T-cell (primary cell): ENCODE measurements at places on chromosomes 2 and 18.

- no peak for DNase-seq
- H3K4me3 ChIP-seq = no peak overlapping the region
- no peaks in the 10 kb centered on the region for H3K36me3 ChIP-seq
- no peaks in the 10 kb centered on the region for H3K27me3 ChIP-seq
These were observed 104.3 kb downstream of the CSRNP3 start for GRCh38 chr2:165573534-165574461.

GRCh38 chr2:239554766-239555570, 154.1 kb upstream of the HDAC4 start:
- H3K27ac ChIP-seq = no peak overlapping the region
- H3K27me3 ChIP-seq = no peaks in the 10 kb centered on the region
- no peak for DNase-seq
- H3K36me3 ChIP-seq = no peaks in the 10 kb centered on the region
- no peaks in the 10 kb centered on the region for H3K4me1 ChIP-seq

DNA sequence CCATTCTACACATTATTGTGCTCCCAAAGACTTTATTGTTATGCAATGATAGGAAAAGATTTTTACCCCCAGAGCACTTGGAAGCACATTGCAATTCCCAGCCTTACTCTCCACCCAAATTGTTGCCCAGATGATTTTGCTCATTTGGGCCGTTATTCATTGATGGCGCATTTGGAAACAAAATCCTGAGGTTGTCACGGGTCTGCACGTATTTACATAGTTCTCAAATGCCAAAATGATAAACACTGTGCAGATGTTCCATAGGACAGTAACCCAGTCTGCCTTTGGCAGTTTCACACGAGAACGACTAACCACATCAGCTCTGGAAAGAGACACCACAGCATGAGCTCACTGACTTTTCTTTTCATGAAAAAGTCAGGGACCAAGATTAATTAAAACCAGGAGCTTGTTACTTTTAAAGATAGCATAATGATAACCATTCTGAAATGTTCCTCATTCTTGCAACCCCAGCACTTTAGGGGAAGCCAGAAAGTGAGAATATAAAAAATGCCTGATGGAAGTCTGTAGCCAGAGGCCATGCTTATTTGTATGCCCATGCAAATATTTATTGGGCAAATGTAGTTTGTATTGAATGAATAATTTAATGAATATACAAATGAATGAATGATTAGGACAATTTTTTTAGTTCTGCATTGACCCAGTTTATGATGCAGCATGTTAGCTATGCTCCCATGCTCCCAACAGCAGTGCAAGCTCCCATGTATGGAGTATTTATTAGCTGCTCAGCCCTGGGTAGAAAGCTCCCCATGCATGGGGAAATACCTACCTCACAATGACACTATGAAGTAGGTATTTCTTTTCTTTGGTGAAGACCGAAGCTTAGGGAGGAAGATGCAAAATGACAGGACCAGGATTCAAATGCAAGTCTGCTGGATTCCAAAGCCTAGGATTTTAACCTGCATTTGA, 84.6 kb downstream of the MAIP1 start:
- H3K27ac ChIP-seq = no peak overlapping the region
- no peaks in the 10 kb centered on the region for H3K27me3 ChIP-seq
- DNase-seq = no peak

GRCh38 chr2:120432976-120433815, 87.3 kb downstream of the INHBB start:
- no peaks in the 10 kb centered on the region for H3K27me3 ChIP-seq
- no peak for DNase-seq
- no peaks in the 10 kb centered on the region for H3K36me3 ChIP-seq
- no peak overlapping the region for H3K4me3 ChIP-seq
- no peaks in the 10 kb centered on the region for H3K4me1 ChIP-seq

DNA sequence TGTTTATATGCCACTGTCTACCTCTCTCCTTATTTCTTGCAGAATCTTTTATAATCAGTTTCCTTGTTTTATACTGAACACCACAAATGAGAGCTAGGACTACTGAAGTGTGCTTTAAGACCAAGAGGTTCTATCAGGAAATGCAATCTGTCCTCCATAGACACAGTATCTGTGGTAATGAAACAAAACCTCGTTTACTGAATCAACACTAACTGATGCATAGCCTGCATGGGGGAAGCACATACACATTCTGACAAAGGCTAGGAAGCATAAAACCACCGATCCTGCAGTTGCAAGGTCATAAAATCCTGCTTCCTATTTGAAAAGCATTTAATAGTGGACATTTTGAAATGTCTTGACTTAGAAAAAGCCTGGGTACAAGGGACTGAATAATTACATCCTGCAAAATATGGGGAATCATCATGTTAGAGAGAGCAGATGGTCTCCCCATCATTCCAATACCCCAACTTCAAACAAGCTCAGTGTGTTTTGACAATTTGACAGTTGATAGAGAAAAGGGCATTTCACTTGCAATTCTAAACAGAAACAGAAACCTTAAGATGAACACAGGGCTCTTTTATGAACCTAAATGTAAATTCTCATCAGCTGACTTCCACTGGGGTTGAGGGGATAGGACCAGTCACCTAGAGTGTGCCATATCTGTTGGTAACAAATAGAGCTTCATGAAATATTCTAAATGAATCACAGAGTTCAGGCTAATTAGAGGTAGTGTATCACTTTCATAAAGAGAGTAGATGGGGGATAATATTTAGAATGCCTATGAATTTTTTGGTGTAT, 1845.6 kb upstream of the PIK3C3 start:
- DNase-seq = no peak
- H3K4me3 ChIP-seq = no peak overlapping the region
- H3K27me3 ChIP-seq = no peaks in the 10 kb centered on the region
- no peaks in the 10 kb centered on the region for H3K4me1 ChIP-seq

GRCh38 chr2:189516546-189516945, 64.0 kb downstream of the SLC40A1 start:
- no peaks in the 10 kb centered on the region for H3K36me3 ChIP-seq
- no peaks in the 10 kb centered on the region for H3K4me1 ChIP-seq
- H3K27me3 ChIP-seq = no peaks in the 10 kb centered on the region
- H3K4me3 ChIP-seq = no peak overlapping the region

- H3K27me3 ChIP-seq = no peaks in the 10 kb centered on the region
- peaks cover 3% of the 10 kb centered on the region for H3K4me1 ChIP-seq
- H3K27ac ChIP-seq = no peak overlapping the region
These were observed 9.3 kb downstream of the SEC11C start for GRCh38 chr18:59149007-59149406.

DNA sequence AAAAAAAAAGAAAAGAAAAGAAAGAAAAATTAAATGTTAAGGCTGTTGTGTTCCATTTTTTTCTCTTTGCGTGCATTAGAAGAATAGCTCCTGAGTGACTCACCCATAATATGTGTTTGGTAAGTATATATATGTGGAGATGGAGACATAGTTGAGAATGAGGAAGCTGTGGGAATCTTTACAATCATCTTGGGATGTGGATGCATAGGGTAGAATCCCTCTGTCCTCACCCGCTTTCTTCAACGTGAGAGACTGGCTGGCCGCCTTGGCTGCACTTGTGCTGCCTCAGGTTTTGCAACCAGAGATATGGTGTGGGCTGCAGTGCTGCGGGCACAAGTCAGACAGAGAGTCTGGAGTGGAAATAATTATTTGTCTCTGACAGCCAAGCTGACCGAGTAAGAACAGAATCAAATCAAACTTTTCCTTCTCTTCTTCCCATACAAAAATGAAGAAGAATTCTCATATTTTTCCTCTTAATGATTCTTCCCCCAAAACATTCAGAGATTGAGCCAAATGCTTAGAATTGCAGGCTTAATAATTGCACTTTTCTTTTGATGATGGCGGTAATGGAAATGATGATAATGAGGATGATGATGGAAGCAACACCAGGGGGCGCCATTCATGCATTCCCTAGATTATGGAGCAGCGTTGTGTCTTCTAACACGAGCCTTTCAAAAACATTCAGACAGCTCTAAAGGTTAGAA, 48.5 kb downstream of the SERPINB7 start:
- no peaks in the 10 kb centered on the region for H3K36me3 ChIP-seq
- H3K4me1 ChIP-seq = no peaks in the 10 kb centered on the region
- no peak overlapping the region for H3K27ac ChIP-seq
- peak; percentile 2 for DNase-seq
- H3K27me3 ChIP-seq = peaks cover 5% of the 10 kb centered on the region

- H3K27me3 ChIP-seq = no peaks in the 10 kb centered on the region
- H3K36me3 ChIP-seq = no peaks in the 10 kb centered on the region
- DNase-seq = no peak
- H3K4me1 ChIP-seq = no peaks in the 10 kb centered on the region
- no peak overlapping the region for H3K4me3 ChIP-seq
These were observed 113.0 kb upstream of the CDCA7 start for GRCh38 chr2:173241643-173242042.

GRCh38 chr18:1392046-1392445, 487.4 kb downstream of the ADCYAP1 start:
- H3K4me3 ChIP-seq = no peak overlapping the region
- no peaks in the 10 kb centered on the region for H3K36me3 ChIP-seq
- H3K27ac ChIP-seq = no peak overlapping the region
- H3K27me3 ChIP-seq = no peaks in the 10 kb centered on the region

DNA sequence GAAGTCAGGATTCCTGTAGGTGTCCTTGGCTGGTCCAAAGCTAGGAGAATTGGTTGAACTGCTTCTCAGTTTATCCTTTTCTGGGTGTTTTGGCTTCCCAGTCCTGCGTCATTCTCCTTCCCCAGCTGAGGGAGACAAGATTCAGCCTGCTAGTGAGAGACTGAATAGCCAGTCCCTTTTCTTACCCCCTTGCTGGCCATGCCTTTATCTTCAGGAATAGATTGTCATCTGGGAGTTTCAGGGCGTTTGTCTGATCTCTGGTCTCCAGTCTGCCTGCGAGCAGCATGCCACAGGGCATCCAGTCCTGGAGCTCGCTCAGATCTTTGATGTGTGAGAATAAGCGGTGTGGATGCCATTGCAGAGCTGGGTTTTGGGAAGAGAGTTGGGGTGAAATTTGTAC, 5.8 kb downstream of the MYO1B start:
- no peaks in the 10 kb centered on the region for H3K36me3 ChIP-seq
- H3K4me3 ChIP-seq = no peak overlapping the region
- no peak overlapping the region for H3K27ac ChIP-seq
- peaks cover 3% of the 10 kb centered on the region for H3K4me1 ChIP-seq
- H3K27me3 ChIP-seq = no peaks in the 10 kb centered on the region
- no peak for DNase-seq

- DNase-seq = no peak
- no peak overlapping the region for H3K27ac ChIP-seq
- H3K4me3 ChIP-seq = no peak overlapping the region
- no peaks in the 10 kb centered on the region for H3K27me3 ChIP-seq
These were observed 95.7 kb downstream of the MAP3K20 start for GRCh38 chr2:173171321-173171720.

DNA sequence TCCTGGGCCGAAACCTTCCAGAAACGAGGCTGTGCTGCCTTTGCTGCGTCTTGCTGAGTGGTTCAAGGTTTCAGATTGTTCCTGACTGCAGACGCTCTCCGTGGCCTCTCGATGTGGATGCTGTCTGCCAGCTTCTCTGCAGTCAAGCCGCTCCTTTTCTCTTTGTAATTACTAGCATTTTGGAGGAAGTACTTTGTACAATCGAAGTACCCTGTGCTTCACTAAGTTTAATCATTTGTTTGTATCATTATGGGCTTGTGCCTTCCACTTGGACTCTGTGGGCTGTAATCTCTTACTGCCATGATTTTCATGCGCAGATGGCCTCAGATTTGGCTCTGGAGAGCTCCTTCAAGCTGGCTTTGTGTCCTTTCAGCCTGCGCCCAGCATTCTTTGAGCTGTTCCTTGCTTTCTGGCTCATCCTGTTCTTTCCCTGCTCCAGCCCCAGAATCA, 49.3 kb downstream of the TRAF3IP1 start:
- H3K27me3 ChIP-seq = no peaks in the 10 kb centered on the region
- no peak overlapping the region for H3K4me3 ChIP-seq
- H3K4me1 ChIP-seq = peaks cover 4% of the 10 kb centered on the region
- DNase-seq = no peak
- H3K27ac ChIP-seq = no peak overlapping the region
- H3K36me3 ChIP-seq = no peaks in the 10 kb centered on the region

DNA sequence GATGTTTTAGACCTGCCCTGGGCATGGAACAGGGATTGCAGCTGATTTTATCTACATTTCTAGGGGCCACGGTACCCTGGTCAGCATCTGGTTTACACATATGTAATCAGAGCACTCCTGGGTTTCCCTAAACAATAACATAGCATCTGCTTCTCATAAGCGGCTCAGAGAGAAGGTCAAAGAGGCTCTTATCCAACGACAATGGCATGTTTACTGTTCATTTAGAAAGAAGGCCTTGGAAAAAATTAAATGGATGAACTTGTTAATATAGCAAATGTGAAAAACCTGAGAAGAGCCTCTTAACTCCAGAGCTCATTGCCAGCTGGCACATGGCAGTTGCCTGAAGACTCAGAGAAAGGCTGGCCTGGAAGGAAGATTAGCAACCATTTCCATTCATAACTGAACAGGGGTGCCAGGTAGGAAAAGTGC, 202.8 kb upstream of the THUMPD2 start:
- no peaks in the 10 kb centered on the region for H3K27me3 ChIP-seq
- H3K36me3 ChIP-seq = no peaks in the 10 kb centered on the region
- DNase-seq = no peak
- no peak overlapping the region for H3K4me3 ChIP-seq

GRCh38 chr2:145728511-145728910, 1208.6 kb upstream of the ZEB2 start:
- H3K27ac ChIP-seq = no peak overlapping the region
- DNase-seq = no peak
- no peak overlapping the region for H3K4me3 ChIP-seq
- no peaks in the 10 kb centered on the region for H3K36me3 ChIP-seq
- no peaks in the 10 kb centered on the region for H3K27me3 ChIP-seq

GRCh38 chr2:71743995-71744675, 290.8 kb downstream of the DYSF start:
- no peaks in the 10 kb centered on the region for H3K36me3 ChIP-seq
- no peak overlapping the region for H3K4me3 ChIP-seq
- H3K27ac ChIP-seq = no peak overlapping the region
- no peak for DNase-seq
- H3K27me3 ChIP-seq = peaks cover 21% of the 10 kb centered on the region
- no peaks in the 10 kb centered on the region for H3K4me1 ChIP-seq

- H3K36me3 ChIP-seq = no peaks in the 10 kb centered on the region
- H3K27me3 ChIP-seq = no peaks in the 10 kb centered on the region
- H3K27ac ChIP-seq = no peak overlapping the region
- H3K4me3 ChIP-seq = no peak overlapping the region
- no peak for DNase-seq
These were observed 1.2 kb upstream of the MC2R start for GRCh38 chr18:13916559-13916958.

GRCh38 chr2:219452361-219453317, 18.0 kb downstream of the SPEG start:
- DNase-seq = no peak
- H3K27me3 ChIP-seq = peaks cover 47% of the 10 kb centered on the region
- no peak overlapping the region for H3K27ac ChIP-seq

DNA sequence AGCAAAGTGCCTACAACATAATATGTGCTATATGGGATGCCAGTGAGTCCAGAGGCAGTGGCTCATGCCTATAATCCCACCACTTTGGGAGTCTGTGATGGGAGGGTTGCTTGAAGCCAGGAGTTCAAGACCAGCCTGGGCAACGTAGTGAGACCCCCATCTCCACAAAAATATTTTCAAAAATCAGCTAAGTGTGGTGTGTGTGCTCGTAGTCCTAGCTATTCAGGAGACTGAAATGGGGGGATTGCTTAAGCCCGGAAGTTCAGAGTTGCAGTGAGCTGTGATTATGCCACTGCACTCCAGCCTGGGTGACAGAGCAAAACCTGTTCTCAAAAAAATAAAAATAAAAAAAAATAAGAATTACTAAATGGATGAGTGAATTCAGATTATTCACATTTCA, 23.4 kb downstream of the OTX1 start:
- H3K27ac ChIP-seq = no peak overlapping the region
- no peaks in the 10 kb centered on the region for H3K4me1 ChIP-seq
- no peak for DNase-seq
- no peaks in the 10 kb centered on the region for H3K27me3 ChIP-seq
- H3K4me3 ChIP-seq = no peak overlapping the region
